ENCODE measurements at places on chromosomes 6 and 20.

DNA sequence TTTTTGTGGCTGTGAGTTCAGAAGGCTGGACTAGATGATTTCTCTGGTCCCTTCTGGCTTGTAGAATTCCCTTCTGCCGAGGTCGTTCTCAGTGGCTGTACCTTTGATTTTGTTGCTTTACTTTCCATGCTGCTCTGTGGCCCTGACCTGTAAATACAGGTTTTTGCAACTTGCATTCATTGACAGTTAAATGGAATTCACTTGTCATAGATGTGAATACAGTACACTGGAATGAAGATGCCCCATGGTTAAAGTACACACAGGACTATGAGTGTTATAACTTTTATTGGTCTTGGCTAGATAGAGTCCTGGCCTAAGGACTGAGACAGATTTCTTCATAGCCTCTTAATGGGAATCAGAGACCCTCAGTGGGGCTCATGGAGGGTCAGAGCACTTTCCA lies 12.9 kb upstream of the EFCAB8 start:
- no peak for DNase-seq

- DNase-seq: no peak
Observed at GRCh38 chr6:39061182-39061581, 12.6 kb downstream of the GLP1R start.

GRCh38 chr6:112289038-112289566 lies 34.7 kb upstream of the LAMA4 start:
- no peak for DNase-seq

DNA sequence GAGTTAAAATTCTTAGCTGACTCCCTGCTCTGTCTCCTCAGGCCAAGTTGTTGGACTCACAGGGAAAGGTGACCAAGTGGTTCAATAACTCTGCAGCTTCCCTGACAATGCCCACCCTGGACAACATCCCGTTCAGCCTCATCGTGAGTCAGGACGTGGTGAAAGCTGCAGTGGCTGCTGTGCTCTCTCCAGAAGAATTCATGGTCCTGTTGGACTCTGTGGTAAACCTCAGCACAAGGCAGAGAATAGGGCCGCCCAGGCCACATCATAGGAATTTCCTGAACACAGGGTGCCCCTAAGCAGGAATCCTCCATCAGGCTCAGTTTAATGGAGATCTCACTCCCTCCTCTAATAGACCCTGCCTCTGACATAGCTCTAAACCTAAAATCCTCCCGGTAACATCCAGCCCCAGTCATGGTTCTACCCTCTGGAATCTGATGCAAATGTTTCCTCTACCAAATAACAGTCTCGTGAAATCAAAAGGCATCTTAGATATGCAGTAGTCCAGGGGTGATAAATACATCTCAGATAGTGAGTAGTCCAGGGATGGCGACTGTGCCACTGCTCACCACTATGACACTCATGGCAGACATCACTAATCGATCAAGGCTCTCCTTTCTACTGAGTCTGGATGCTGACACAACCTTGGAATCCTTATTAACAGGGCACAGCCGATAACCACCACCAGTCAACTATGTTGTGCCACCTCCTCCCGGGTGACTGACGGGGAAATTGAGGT lies 18.3 kb downstream of the BPIFB1 start:
- no peak for DNase-seq

GRCh38 chr6:166692723-166693302 lies 65.8 kb upstream of the RPS6KA2 start:
- DNase-seq: no peak

DNA sequence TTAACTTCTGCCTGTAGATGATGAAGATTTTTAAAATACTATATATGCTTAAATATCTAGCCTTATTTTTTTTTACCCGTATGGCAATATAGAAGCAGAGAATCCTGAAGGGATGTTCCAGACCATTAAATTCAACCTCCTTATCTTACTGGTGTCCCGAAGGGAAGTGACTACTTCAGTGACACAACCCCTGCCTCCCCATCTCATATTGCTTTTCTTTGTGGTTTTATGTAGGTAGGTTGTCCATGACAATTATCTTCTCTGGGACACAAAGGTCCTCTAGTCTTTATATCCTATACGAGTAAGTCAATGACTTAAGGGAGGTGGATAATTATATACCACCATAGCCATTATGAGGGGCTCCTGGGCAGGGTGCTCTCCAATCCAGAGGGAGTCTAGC lies 57.4 kb upstream of the EMILIN3 start:
- no peak for DNase-seq

DNA sequence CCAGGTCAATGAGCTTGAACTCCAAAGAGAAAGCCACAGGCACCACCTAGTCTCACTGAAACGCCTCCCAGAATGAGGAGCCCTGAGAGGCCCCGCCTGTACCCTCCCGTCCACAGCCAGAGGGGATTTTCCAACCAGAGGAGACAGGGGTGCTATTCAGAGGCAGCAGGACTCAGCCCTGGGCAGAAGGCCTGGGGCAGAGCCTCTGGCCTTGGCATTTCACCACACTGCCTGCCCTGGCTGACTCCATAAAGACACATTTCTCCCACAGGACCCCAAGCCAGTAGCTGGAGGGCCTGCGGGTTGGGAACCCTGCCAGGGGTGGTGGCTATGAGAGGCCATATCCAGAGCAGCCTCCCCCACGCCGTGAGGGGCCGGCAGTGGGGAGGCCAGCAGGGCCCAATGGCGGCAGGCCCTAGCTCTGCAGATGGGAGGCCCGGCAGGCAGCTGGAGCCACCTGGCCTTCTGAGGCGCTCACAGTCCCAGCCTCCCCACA lies 159.3 kb downstream of the PREX1 start:
- no peak for DNase-seq

DNA sequence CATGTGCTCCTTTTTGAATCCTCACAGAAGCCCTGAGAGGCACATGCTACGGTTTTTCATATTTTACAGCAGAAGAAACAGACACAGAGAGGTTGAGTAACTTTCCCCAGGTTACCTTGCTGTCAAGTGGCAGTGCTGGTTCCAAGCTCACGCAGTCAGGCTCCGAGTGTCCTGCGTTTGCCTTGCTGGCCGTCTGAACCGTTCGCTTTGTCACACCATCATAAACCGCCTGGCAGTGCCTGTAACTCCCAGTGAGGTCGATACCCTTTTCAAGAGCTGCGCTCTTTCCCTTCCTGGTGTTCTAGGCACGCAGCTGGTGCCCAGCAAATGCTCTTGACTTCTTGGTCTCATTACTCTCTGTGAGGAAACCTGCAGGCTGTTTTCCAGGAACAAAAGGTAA lies 31.3 kb upstream of the KCNG1 start:
- no peak for DNase-seq

GRCh38 chr20:41398408-41398807 lies 31.8 kb upstream of the EMILIN3 start:
- no peak for DNase-seq

DNA sequence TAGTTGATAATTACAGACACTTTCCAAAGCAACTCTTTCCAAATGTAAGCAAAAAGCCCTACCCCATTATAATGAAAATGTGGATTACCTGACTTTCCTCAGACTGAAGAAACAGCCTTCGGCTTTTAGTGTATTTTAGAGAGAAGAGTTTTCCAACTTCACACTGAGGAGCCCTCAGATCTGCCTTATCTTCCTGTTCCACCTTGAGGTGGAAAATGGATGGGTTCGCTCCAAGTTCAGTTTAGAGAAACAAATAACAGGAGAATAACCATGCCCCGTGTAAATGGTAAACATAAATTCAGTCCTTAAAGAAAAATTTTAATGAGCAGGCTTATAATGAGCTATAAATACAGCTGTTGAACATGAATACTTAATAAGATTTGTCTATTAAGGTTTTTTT lies 21.1 kb upstream of the MTHFD1L start:
- no peak for DNase-seq

DNA sequence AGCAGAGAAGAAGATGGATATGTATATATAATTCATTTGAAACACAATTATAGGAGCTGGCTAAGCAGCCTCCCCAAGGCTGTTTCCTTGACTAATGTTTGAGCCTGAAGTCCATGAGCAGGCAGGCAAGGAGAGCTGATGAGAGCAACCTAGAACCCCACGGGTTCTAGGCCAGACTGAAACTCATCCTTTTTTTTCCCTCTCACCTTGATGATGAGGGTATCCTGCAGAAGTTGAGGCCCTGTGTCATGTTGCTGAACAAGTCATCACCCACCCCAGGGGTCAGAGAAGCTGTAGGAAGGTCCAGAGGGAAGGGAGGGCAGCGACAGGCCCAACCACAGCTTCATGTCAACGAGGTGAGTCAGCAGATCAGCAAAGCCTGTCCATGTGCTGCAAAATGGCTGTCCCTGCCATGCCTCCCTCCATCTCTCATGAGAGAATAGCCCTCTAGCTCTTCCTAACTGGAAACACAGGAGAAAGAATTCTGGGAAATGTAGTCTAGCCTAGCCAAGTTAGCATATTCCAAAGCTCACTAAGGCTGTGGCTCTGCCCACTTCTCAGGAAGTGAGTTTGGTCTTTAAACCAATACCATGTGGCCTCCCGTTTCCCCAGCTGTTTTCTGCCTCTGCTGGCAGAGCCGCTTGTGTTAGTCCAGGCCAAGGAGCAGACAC lies 91.3 kb upstream of the DTNBP1 start:
- no peak for DNase-seq

- DNase-seq: no peak
Observed at GRCh38 chr20:54105653-54106052, 35.3 kb upstream of the BCAS1 start.

- DNase-seq: no peak
Observed at GRCh38 chr6:130517444-130517931, 151.7 kb downstream of the TMEM200A start.

GRCh38 chr6:170522565-170523183 lies 30.4 kb downstream of the PSMB1 start:
- DNase-seq: no peak

DNA sequence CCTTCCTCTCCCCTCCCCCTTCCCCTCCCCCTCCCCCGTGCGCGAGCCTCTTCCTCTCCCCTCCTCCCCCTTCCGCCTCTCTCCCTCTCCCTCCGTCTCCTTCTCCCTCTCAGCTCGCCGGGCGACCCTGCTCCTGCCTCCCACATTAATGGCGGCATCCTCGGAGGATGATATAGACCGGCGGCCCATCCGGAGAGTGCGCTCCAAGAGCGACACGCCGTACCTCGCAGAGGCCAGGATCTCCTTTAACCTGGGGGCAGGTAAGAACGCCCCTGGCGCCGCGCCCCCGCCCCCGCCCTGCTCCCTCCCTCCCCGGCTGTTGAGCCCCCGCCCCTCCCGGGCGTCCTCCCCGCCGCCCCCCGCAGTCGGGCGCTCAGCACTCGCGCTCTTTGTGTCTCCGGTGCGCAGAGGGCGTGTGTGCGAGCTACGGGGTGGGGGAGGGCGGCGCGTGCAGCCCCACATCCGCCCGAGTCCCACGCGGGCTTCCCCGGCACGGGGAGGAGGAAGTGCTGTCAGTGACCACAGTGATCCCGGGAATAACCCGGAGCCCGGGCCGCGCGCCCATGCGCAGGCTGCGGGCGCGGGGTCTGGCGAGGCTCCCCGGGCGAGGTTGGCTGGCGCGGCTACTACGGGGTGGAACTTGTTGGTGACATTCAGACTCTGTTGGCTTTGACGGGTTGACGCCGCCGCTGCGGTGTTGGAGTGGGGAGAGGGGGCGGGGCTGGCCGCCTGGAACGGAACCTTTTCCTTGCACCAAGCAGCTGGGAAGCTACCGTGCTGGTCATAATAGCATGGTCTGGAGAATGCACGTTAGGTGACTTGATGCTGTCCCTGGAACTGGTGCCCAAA lies 33.2 kb downstream of the PHACTR1 start:
- DNase-seq: no peak

GRCh38 chr6:135115411-135115810 lies 60.8 kb upstream of the HBS1L start:
- no peak for DNase-seq

DNA sequence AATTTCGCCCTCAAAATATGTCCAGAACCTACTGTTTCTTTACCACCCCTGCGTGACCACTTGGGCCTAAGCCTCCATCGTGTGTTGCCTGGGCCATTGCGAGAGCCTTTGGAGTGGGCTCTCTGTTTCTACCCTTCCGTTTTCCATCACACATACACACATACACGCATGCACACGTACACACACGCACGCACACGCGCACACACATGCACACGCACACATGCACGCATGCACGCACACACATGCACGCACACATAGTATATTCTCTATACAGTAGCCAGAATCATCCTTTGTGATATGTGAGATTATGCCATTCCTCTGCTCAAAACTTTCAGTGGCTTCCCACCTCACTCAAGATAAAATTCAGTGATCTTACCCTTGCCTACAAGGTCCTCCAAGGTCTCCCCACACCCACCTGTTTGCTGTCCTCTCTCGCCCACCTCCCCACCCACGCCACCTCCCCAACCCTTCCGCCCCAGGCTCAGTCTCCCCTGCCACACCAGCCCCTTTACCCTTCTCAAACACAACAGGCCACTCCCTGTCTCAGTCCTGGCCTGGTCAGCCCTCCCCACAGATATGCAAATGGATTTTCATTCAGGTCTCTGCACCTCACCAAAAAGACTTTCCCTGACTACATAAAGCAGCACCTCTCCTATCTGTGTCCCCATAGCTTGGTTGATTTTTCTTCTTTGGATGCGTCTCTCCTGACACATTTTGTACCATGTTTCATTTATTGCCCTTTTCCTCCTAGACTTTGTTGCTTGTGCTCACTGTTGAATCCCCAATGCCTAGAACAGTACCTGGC lies 559.6 kb downstream of the CD83 start:
- DNase-seq: no peak

- no peak for DNase-seq
Observed at GRCh38 chr20:47336129-47336754, 20.3 kb downstream of the ZMYND8 start.

- no peak for DNase-seq
Observed at GRCh38 chr6:71675386-71675785, 211.0 kb upstream of the RIMS1 start.

GRCh38 chr6:31579546-31580437 lies 2.4 kb downstream of the LTB start:
- no peak for DNase-seq

DNA sequence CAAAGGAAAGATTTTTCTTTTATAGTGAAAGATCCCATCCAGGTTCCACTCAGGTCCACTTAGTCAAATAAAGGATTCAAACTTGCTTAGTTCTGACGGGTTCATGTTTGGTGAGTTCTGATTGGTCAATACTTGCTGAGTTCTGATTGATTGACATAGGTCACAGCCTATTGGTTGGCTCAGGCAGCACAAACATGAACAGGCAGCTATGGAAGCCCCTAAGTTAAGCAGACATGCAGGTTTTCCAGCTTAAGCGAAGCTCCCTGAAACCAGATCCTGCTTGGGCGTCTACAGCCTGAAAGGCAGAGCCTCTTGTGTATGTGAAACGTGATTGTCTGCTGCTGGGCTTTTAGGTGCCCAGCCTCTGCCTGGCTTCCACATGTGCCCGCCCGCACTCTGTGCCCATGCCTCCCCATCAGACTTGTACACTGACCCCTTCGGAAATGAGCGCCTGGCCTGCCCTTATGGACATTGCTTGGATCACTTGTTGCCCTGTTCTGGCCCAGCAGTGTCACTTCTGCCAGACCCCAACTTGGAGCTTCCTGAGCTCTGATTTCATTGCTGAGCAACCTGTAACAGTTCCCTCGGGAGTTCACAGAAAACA lies 45.4 kb upstream of the ECI2 start:
- DNase-seq: no peak

DNA sequence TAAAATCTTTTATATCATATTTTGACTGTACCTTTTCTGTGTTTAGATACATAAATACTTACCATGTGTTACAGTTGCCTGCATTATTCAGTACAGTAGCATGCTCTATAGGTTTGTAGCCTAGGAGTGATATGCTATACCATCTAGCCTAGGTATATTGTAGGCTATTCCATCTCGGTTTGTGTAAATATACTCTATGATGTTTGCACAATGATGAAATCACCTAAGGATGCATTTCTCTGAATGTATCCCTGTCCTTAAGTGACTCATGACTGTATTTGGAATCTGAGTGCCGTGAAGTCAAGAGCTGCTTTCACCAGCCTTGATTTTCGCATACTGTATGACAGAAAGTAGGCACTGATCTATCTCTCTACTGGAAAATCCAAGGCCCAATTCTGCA lies 129.9 kb downstream of the UTRN start:
- DNase-seq: no peak

All from T-helper 2 cell treated with Interferon-gamma antibody and Interleukin-4, amounts not matched to agents 5 μg/mL and 100 μg/mL, for 36 hours (primary cell).